ENCODE measurements at places on chromosomes 5 and 9.

DNA sequence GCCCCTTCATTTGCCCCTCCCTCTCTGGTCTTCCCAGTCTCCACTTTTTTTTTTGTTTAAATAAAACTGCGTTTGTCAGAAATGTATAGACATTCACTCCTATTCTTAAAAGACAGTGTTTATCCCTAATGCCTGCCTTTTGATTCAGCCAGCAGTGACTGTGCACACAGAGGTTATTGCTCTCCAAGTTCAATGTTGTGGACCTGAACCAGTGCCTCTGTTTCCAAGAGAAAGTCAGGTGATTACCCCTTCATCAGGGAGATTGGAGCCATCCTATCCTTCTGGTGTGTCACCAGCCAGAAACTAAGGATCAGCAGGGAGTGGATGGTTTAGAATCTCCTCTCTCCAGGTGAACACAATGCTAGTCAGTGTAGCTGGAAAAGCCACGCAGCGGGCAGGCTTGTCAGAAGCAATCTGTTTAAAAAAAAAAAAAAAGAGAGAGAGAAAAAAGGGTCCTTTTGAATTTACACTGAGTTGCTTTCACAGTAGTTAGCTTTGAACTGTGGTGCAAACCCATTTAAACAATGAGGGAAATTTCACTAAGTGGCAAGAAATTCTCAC, 167.5 kb upstream of the DMRT1 start:
- DNase-seq, result no peak

DNA sequence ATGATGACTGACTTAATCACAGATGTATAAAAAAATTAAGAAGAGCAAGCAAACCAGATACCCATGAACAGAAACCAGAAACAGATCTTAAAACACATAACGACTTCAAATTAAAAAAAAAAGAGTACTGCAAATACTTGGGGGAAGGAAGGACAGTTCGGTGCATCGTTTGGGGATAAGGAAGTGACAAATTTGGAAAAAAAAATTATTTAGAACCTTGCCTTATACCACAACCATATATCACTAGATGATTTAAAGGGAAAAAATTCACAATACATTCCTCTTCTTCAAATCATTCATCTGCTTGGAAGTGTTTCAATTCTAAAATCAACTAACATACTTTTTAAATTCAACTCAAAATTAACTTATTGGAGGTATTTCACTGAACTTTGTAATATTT, 1038.6 kb upstream of the DMAC1 start:
- DNase-seq, result no peak

DNA sequence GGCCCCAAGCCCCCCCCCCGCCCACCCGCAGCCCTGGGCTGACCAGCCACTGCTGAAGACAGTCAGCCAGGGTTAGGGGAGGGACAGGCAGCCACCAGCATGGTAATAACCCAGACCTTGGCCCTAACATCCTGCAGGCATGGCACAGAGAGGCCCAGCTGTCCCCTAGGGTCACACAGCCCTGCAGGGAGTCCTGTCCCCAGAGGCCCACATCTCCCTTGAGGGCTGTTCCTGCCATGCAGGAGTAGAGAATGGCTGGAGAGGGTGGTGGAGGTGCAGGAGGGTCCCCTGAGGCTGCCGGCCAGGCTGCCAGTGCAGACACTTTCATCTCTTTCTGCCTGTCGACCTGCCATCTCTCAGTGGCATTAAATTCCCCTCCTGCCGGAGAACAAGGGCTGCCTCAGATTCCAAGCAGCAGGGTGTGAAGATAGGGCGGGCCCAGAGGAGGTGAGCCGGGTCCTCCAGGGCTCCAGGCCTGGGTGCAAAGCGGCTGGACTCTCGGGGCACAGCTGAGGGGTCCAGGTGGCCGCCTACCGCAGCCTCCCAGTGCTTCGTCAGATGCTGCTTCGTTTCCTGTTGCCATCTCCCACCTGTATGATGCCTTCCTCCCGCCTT, 40.0 kb downstream of the CXXC5 start:
- no peak for DNase-seq

- DNase-seq, result no peak
These were observed 62.6 kb downstream of the IL31RA start for GRCh38 chr5:55913466-55914413.

GRCh38 chr9:4009006-4009511, 290.8 kb downstream of the GLIS3 start:
- peak; percentile 67 for DNase-seq

DNA sequence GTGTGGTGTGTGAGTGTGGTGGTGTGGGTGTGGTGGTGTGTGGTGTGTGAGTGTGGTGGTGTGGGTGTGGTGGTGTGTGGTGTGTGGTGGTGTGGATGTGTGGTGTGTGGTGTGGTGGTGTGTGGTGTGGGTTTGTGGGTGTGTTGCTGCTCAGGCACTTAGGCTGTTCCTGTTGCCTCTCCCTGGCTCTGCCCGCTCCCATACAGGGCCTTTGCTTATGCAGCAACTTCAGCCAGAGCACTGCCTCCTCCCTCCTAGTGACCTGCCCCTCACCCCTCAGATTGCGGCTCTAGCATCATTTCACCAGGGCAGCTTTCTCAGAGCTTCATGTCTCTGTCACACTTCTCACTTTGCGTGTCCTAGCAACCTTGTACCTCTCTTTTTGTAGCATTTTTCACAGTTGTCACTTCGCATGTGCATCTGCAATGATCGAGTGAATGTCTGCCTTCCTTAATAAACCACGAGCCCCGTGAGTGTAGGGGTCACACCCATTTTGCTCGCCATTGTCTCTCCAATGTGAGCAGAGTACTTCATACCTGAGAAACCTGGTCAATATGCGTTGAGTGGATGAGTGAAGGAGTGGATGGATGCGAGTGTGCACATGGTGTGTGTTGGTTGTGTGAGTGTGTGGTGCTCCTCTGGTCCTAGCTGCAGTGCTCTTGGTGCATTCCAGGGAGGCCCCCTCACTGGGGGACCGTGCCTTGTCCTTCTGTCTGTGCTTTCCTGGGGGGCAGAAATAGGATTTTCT, 167.9 kb upstream of the PANK3 start:
- DNase-seq, result no peak

DNA sequence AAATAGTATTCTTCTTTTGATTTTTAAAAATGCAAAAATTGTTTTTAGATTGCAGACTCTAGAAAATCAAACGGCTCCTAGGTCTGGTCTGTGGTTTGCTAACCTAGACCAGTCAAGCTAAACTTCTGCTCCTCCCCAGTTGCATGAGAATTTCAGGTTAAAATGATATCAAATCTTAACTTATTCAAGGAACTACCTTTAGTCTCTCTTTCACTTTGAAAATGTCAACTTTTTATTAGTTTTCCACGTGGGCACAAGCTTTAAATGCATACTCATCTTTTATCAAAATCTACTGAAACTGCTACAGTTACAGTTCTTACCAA, 8.8 kb downstream of the CAMK4 start:
- no peak for DNase-seq

- no peak for DNase-seq
These were observed 163.1 kb downstream of the PAX5 start for GRCh38 chr9:36870960-36871359.

DNA sequence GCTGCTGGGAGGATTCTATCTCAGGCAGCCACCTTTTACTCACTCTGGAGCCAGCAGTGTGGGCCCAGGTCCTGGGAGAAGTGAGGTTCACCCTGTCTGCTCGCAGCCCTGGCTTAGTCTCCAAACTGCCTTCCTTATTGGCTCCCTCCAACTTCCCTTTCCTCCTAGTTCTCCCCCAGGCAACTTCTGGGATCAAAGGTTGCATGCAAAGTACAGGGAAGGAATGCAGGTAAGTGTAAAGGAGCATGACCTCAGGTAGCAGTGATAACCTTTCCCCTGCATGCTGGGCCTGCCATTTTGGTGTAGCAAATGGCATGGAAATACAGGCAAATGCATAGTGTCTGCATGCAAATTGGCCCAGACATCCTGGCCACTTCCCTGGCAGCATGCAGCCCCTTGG, 53.8 kb upstream of the ARAP3 start:
- no peak for DNase-seq

GRCh38 chr5:54332720-54333119, 22.3 kb upstream of the ARL15 start:
- DNase-seq, result no peak

DNA sequence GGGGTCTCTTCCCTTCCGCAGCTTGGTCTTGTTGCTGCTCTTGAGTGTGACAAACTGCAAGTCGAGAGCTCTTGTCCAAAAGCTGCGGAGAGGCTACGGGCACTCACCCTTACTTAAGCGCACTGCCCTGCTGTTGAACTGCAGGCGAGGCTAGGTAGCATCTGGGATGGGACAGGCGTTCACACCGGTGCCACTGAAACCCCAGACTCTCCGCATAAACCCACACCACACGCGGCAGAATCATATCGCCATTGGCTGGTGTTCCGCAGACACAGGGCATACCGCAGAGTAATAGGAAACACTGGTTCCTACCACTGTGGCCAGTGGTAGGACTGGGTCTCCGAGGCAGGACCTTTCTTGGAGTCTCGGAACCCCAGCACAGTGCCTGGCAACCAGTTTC, 2.2 kb upstream of the NPR3 start:
- no peak for DNase-seq

GRCh38 chr9:134922066-134922931, 4.6 kb upstream of the FCN1 start:
- DNase-seq, result no peak

GRCh38 chr9:127907867-127908659, 8.7 kb upstream of the ST6GALNAC6 start:
- no peak for DNase-seq

GRCh38 chr5:73918791-73919221, 292.8 kb downstream of the ARHGEF28 start:
- DNase-seq, result no peak

DNA sequence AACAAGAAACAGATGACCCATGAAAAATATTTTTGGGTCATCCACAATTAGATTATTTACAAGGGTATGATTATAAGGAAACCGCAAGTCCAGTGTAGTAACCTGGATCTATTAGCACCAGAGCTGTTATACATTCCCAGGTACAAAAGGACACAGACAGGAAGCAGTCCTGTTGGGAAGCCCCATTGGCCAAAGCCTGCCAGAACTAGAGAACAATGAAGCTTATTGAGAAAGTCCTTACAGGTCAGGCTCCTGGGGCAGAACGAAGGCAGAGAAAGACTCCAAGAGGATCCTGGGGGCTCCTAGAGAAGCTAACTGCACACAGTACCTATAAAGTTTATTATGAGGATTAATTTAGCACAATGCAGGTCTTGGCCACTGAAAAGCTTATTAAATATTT, 169.9 kb downstream of the PARP8 start:
- DNase-seq, result no peak

- no peak for DNase-seq
These were observed 127.1 kb downstream of the LHFPL2 start for GRCh38 chr5:78521455-78521854.

DNA sequence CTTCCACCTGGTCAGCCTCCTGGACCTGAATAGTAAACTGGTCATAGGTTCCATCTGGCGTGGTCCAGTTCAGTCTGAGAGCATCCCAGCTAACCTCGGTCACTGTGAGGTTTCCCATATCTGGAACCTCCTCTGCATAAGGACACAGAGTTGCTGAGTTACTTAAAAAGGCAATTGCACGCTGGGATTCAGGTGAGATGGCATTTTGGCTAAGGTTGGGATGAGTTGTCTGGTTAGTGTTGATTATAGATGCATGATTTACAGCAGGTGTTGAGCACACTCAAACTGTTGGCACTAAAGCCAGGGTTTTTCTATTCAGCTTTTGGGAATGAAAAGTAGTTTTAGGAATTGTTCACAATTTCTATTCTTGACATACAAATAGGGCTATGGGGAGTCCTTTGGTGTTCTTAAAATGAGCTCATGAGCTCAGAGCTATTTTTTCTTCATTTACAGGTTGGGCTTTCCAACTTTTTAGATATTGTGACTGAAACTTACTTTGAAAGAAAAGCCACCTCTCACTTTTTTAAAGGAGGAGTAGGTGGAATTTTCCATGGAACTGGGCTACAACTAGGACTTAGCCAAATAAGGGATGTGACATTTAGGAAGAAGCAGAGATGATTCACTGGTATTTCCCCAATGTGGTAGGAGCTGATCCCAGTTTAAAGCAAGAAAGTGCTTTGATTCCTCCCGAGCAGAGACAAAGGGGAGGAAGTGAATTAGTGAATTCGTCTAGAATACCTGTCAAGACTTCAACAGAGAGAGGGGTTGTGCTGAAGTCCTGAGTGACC, 54.7 kb downstream of the TNC start:
- no peak for DNase-seq

DNA sequence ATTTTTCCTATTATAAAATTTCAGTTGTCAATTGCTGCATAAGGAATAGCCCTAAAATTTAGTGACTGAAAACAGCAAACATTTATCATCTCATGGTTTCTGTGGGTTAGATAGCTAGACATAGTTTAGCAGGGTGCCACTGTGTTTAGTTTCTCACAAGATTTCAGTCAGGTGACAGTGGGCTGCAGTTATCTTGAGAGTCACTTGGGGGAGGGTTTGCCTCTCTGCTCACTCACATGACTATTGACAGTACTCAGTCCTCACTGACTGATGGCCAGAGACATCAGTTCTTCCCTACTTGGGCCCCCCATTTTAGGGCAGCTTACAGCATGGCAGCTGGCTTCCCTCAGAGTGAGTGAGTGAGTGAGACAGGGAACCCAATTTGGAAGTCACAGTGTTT, 42.0 kb downstream of the PBX3 start:
- DNase-seq, result no peak

- DNase-seq, result no peak
These were observed 158.1 kb downstream of the HACD4 start for GRCh38 chr9:20873240-20873865.

- DNase-seq, result no peak
These were observed 3.3 kb upstream of the PAIP1 start for GRCh38 chr5:43560128-43560527.

- no peak for DNase-seq
These were observed 52.3 kb upstream of the MTAP start for GRCh38 chr9:21750021-21750735.

GRCh38 chr9:32456564-32456963, 69.4 kb downstream of the RIGI start:
- no peak for DNase-seq

- DNase-seq, result no peak
These were observed 5.7 kb downstream of the ENTPD8 start for GRCh38 chr9:137435381-137435891.

DNA sequence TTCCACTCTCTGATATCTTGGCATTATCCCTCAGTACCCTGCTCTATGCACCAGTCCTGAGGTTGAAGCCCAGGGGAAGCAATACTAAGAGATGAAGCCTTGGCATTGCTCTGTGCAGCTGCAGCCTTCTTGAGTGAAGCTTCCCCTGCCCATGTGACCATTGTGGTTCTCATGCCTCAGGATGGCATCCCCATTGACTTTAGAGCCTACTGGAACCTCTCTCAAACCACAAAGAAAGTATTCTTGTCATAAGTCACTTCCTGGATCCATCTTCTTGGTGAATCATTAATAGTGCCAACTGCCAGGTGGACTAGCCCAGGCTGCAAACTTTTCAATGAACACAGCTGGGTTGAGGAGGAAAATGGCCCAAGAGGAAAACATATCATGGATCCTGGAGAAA, 283.9 kb upstream of the RFX3 start:
- no peak for DNase-seq

DNA sequence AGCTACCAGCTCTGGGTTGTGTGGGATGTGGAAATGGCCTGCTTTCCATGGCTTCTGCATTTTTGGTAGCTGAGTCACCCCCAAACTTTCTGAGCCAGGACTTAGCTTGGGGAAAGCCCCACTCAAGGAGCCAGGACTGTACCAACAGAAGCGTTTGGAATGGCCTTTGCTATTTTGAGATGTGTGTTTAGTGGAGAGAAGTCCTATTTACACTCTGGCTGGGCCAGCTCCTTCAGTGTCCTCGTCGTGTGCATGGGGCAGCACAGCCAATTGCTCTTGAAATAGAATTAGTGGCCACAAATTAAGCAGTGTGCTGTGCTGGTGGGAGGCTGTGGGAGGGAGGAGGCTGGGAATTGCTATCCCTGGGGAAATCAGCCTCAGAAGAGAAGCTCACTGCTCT, 51.6 kb downstream of the ENTREP1 start:
- DNase-seq, result no peak

All from cerebellar cortex (tissue), 1 donor.